Suppressor macrophage (primary cell): ENCODE measurements at places on chromosomes 7 and 10.
A peak's percentile ranks its signal among the peaks of the same experiment; 100 is the strongest.

DNA sequence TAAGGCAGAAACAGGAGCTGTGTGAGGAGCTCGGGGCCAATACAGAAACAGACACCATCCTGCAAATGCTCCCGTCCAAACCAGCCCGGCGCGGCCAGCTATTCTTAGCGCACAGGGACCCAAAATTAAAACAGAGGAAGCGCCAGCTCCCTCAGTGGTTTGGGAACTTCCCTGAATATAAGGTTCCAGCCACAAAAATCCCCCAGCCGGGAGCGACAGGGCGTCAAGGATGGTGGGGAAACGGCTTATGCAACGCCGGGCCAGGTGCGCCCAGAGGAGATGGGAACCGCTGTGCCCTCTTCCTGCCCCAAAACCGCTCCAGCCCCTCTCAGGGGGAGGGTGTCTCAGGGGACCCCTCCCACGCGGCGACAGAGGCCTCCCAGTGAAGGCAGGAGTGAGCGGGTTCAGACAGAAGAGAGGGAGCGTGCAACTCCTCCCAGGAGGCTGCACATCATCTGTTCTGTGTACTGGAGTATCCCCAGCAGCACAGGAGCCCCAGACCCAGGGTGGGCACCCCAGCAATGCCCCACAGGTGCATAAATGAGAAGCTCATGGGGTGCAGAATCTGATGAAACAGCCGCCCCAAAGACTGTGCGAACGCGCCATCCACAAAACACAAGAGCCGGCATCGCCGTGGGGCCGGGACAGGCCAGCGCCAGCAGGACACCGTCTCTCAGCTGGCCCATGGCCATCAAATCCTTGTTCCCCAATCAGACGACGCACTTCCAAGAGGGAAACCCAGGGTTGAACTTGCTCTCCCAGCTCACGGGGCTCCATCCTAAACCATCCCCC is 73.9 kb upstream of the PDGFA start:
- peak; percentile 62 for DNase-seq

GRCh38 chr10:120667276-120667675 is 183.9 kb upstream of the WDR11 start:
- peak; percentile 60 for DNase-seq

- no peak for DNase-seq
Observed at GRCh38 chr7:41825927-41826480, 123.1 kb upstream of the INHBA start.

DNA sequence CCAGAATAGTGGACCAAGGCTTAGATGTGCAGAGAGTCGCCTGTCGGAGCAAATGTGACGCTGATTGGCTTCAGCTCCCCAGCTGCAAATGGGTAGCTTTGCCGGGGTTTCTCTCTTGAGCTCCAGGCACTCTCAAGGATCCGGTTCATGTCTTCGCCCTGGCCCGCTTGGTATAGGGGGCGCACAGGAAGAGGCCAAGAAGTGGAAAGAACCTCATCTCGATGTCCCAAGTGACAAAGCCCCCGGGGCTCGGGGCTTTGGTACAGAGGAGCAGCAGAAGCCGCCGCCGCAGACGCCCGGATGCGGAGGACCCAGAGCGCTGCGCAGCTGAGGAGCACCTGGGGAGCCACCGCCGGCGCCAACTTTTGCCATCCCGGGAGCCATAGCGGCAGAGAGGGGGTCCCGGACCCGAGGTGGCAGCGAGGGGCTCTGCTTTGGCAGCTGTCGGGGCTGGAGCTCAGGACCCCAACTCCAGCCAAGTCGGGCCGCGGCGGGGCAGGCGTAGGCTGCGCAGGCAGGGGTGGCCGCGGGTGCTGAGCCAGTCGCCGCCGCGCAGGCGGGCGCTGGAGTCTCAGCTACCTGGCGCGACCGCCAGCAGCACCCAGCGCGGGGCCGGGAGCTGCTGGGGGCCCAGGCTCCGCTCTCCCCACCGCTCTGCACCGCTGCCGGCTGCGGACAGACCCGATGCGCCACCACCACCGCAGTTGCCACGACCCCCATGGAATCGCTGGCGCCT is 466.6 kb downstream of the XPNPEP1 start:
- DNase-seq = no peak

GRCh38 chr7:51727441-51727840 is 410.8 kb upstream of the COBL start:
- no peak for DNase-seq

DNA sequence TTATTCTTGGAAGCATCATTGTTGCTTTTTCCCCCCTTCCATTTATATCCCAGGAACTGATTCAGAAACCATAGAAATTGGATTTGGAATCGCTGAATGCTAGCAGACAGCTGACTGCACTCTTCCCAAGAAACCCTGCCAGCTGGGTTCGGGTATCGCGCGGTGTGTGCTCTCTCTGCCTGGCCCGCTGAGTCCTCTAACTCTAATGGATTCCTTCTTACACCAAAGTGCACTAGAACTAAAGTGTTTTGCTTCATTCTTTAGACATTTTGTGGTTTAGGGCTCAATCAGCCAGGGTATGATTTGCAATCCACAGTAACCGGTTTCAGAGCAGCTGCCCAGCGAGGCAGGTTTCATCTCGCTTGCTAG is 92.2 kb downstream of the EGFR start:
- no peak for DNase-seq

- DNase-seq = peak; percentile 58
Observed at GRCh38 chr10:92914478-92915325, 66.4 kb downstream of the EXOC6 start.

DNA sequence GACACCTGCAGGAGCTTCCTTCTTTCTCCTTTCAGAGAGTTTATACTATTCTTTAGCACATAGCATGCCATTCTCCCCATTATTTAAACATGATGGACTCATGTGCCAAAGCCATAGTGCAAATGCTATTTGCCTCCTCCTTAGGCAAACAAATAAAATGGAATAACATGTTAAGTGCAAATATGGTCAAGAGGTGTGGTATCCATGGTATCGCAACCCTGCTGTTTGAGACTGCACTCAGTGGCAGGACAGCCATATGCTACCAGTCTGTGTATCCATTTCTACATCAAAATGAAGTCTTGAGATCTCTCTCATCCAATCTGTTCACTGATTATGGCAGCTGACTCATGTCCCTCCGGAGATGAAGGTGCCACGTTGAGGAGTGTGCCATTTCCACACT is 22.8 kb downstream of the HEPACAM2 start:
- DNase-seq = no peak

DNA sequence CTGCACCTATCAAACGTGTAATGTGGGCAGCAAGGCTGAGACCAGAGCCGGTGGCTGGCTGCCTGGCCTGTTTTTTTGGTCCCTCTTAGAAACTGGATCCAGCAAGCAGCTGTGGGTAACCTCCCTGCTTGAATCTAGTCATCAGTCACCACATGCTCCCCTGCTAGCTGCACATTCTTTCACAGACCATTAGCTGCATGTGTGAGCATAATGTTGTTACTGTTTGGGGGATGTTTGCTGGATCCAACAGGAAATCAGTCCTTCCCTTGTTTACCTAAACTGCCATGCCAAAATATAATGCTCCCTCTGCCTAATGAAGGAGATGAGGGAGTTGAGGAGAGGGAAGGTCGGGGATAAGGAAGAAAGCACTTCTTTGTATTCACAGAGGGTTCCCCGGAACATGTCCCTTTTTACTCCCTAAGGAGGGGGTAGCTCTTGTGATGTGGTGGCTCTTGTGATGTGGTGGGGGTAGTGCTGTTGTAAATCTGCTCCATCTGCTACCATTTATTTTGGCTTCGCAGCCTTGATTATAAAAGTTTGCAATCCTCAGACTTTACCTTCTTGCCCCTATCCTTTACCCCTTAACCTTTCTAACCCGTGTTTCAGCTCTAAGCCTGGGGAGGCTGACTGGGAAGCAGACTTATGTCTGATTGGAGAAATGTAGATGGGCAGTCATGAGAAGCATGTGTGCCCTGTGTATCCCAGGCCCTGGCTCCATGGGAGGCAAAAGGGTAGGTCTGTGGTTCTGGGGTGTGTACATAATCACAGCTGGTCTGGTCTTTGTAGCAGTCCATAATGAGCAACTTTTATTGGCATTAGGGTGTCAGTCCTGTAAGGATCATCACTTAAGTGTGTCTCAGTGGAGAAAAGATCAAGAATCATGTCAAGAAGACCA is 20.8 kb downstream of the LOXL4 start:
- DNase-seq = no peak

DNA sequence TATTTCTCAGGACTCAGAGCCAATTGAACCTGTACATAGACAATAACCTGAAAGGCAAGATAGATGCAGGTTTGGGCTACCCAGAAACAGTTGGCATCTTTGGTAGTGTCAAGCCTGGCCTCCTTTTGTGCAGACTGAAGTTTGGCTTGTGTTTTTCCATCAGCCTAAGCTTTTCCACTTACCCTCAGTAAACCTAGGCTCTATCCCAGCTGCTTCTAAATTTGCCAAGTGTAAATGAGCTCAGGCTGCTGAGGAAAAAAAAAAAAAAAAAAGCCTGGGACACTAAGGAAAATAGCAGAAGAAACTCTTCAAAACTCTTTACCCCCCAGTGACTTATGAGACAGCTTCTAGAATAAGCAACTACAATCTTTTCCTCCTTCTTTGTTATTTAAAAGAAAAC is 316.3 kb upstream of the SORCS1 start:
- no peak for DNase-seq

DNA sequence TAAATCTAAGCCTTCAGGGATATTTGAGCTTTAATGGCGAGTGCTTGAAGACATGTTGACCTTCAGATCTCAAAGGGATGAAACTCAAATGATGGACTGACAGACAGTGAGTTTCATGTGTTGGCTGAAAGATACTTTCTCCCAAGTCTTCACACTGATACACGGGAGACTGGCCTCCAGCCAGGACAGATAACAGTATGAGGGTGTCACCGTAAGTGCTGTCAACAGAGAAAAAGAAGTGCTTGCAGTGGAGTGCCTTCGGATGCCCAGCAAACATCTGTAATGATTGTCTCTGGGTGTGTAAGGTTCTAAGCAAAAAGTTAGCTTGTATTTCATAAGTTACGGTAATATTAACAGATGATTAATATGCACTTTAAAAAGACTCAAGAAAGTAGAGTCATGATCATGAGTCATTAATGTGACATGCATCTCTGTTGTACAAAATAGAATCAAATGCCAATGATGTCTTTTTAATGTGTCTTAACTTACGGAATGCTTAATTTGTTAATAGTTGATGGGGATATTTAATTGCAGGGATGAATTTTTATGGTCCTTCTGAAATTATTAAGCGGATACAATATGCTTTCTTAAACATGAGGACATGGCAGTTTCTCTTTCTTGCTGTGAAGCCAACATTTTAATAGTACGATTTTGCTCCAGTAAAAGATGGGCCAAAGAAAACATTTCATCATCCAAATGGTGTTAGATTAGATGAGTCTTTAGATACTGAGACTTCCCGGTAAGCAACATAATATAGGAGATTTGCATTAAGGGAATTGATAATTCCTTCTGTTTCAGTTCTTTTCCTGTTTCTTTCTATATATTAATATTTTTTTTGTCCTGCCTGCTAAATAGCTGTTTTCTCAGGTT is 292.5 kb downstream of the GALNT17 start:
- no peak for DNase-seq

DNA sequence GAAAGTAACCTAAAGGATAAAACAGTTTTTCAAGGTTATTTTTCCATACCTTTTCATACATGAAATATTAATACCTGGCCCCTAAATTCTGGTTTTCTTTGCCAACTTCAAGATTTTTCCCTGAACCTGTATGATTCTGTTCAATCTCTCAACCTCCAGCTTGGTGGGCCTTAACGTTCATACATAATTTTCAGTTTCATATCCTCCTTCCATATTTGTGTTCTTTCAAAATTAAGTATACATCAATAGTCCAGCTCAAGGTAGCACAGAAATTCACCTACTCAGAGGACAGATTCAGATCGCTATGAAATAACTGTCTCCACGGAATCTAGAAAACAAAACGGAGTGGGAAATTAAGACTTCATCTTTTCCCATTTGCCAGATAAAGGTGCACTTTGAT is 505.8 kb upstream of the GHITM start:
- DNase-seq = no peak

GRCh38 chr10:47040041-47040491 is 128.8 kb downstream of the PTPN20 start:
- no peak for DNase-seq

- no peak for DNase-seq
Observed at GRCh38 chr7:92622030-92622429, 31.8 kb upstream of the FAM133B start.

DNA sequence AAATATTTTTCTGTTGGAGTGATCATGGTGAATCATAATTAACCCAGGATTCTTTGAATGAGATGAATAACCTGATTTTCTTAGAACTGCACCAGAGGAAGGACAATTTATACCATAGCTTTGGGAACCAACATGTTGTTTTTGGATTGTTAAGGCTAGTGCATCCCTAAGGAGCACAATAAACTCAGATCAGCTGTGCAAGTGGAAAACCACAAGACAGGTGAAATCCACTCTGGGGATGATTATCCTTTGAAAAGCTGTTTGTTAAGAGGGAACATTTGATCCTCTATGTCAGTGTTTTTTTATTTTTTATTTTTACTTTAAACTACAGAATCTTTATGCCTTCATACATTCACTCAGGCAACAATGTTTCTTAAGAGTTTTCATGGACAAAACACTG is 232.1 kb upstream of the PCLO start:
- no peak for DNase-seq

DNA sequence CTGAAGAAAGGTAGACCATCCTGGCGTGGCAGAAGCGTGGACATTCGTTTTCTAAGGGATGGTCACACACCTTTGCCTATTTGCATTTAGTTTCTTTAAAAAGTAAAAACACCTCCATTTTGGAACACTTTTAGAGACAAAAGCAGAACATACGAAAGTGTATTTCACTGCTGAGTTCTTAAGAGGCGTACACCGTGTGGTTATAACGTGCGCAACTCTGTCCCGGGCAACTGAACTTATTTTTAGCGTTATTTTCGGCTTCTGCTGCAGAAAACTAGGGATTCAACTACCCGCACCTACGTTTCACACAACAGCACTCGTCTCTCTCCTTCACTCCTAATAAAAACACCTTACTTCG is 557 bp upstream of the LSM8 start:
- peak; percentile 52 for DNase-seq

GRCh38 chr10:37741831-37742230 is 115.6 kb downstream of the ZNF248 start:
- no peak for DNase-seq

- no peak for DNase-seq
Observed at GRCh38 chr10:101803511-101803910, 14.7 kb downstream of the OGA start.

DNA sequence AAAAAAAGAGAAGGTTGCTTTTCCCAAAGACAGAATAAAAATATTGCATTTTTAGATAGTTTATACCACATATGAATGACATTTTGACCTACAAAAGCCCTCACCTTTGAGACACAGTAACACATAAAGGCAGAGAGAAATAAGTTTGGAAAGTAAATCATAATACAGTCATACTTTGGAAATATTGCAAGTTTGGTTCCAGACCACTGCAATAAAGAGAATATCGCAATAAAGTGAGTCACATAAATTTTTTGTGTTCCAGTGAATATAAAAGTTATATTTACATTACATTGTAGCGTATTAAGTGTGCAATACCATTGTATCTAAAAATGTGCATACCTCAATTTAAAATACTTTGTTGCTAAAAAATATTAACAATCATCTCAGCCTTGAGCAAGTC is 40.3 kb downstream of the CCDC71L start:
- no peak for DNase-seq
